Spleen (tissue), 13 donors: ENCODE measurements at places on chromosomes 13 and 19. TPM values are rescaled to one million over a fixed set of nuclear protein-coding genes. Genes with fewer than 3 reads are reported as not detected.
A peak's percentile ranks its signal among the peaks of the same experiment; 100 is the strongest.

- DNase-seq, result no peak
Observed at GRCh38 chr13:45336025-45336800, 4.8 kb downstream of the TPT1 start.

DNA sequence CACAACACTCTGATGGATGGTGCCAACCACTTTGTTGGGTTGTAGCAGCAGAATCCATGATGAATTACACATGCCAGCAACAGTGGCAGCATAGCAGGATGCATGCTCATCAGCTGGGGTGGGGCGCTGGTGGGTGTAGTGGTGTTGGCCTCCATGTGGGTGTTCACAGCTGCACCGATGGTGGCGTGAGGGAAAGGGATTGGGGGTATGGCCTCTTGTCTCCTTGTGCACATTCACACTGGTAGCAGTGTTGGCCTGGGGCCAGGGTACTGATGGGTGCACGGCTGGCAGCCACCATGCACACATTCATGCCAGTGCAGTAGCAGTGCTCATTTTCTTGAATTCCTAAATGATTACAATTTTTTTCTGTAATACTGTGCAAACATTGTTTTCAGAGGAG lies 2748.8 kb upstream of the PCDH20 start:
- DNase-seq, result peak; percentile 34

DNA sequence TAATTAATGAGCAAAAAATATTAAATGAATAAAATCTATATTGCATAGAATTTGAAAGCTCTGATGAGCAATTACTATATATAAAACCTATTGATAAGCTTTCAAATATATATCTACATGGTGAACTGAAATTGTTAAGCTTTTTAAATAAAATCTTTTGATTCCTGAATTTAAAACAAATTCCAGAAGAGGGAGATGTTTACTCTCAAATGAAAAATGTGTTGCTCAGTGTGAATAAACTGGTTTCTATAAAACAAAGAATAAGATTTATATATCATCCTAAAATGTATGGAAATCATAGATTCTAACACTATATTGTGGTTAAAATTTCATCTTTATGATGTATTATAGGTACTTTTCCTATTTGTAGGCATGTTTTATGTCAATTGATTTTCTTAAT lies 171.5 kb upstream of the SLITRK6 start:
- DNase-seq, result no peak

The SHISA7 gene
- polyA plus RNA-seq, result 0.03 TPM

DNA sequence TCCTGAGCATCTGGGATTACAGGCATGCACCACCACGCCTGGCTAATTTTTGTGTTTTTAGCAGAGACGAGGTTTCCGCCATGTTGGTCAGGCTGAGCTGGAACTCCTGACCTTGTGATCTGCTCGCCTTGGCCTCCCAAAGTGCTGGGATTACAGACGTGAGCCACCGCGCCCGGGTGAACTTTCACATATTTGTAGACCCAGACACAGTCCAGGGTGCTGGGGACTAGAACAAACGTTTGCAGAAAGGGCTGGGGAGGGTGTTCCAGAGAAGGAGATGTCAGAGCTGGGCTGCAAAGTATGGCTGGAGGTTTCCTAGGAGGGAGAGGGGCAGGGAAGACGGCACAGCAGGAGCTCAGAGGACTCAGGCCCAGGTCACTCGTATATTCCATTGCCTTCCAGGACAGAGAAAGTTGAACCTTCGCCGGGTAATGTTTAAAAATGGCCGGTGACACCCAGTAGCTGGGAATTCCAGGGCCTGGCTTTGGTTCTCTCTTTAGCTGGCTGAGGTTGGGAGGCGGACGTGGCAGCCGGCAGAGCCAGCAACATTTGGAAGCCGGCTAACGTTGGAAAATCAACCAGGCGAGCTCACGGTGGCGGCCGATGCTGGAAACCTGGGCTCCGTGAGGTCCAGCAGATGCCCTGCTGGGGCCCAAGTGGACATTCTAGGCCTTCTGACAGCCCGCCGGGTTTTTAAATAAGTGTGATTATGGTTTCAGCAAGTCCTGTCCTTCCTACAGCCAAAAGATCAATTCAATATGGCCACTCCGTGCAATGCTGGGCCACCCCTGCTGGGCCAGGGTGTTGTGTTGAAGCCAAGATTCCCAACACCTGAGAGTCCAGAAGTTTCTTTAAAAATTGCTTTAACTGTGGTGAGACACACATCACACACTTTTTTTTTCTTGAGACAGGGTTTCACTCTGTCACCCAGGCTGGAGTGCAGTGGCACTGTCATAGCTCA lies 41.5 kb downstream of the NFIC start:
- no peak for DNase-seq

DNA sequence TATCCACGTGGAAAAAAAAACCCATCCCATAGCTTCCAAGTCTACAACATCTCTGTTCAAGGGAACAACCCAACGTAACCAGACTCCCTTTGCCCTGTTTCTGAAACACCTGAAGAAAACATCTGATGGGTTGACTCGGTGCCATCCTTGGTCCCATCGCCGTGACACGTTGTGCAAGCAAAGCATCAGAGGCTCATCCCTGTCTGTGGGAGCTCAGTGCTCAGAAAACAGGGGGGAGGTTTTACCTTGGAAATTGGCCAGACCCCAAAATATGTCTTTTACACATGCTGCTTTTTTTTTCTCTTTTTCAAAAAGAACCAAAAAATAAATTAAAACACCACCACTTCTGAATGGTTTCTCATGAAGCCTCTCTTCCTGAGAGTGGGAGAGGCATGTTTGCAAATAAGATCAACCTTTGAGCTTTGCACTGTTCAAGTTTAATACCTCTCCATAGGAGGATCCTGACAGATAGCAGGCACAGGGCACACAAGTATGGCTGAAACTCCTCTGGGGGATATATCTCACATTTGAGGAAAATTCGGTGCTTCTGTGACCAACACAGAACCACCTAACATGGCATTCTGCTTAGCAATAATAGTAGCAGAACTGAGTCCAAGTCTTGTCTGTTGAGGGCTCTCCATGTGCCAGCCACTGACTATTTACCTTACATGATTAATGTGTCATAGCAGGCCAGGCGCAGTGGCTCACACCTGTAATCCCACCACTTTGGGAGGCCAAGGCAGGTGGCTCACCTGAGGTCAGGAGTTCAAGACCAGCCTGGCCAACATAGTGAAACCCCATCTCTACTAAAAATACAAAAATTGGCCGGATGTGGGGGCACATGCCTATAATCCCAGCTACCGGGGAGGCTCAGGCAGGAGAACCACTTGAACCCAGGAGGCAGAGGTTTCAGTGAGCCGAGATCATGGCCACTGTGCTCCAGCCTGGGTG lies 7.0 kb upstream of the PVR start:
- no peak for DNase-seq

The KRTDAP gene
- polyA plus RNA-seq, result not detected

The ZNF790 gene
- polyA plus RNA-seq, result 2.9 TPM

DNA sequence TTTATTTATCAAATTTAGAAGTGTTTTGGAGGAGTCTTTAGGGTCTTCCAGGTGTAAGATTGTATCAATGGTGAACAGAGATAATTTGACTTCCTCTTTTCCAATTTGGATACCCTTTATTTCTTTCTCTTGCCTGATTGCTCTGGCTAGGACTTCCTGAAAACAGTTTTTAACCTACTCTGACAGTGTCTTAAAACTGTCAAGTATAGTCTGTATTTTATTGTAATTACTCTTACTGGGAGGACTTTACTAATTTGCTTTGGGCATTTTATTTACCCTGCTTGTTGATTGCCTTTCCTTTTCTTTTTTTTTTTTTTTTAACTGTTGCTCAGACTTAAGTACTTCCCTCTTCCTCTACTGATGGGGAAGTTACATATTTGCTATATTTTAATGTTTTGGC lies 81.3 kb downstream of the URI1 start:
- no peak for DNase-seq

DNA sequence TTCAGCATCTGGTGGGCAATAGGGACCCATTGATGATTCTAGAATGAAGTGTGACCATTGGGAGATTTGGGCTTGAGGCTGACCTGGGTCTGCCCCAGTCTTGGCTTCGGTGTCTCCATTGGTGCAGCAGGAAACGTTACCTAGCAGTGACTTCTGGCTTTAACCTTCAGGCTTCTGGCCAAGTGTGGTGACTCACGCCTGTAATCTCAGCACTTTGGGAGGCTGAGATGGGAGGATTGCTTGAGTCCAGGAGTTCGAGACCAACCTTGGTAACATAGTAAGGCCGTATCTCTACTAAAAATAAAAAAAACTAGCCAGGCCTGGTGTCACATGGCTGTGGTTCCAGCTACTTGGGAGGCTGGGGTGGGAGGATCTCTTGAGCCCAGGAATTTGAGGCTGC lies 7.2 kb downstream of the FCHO1 start:
- no peak for DNase-seq

The SARS2 gene
- 25.6 TPM for polyA plus RNA-seq

DNA sequence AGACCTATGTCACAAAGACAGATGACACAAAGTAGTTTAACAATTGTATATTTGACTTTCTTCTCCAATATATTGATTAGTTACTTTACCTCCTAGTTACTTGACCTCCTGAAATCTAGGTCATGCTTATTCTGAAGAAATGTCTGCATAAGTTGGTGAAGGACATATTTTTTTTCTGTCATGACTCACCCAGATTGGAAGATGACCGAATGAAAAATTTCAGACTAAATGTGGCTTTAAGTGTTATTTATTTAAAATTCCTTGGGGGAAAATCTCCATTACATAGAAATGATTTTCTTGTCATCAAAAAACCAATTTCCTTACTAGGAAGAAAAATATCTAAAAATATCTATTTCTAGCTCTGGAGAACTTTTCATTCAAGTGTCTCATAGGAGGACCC lies 217.1 kb downstream of the POSTN start:
- no peak for DNase-seq

The GIPC1 gene
- polyA plus RNA-seq, result 30.0 TPM

- no peak for DNase-seq
Observed at GRCh38 chr13:109897988-109898624, 111.7 kb upstream of the IRS2 start.
